ENCODE measurements at places on chromosomes 6 and 20. TPM values are rescaled to one million over a fixed set of nuclear protein-coding genes. Genes with fewer than 3 reads are reported as not detected.

DNA sequence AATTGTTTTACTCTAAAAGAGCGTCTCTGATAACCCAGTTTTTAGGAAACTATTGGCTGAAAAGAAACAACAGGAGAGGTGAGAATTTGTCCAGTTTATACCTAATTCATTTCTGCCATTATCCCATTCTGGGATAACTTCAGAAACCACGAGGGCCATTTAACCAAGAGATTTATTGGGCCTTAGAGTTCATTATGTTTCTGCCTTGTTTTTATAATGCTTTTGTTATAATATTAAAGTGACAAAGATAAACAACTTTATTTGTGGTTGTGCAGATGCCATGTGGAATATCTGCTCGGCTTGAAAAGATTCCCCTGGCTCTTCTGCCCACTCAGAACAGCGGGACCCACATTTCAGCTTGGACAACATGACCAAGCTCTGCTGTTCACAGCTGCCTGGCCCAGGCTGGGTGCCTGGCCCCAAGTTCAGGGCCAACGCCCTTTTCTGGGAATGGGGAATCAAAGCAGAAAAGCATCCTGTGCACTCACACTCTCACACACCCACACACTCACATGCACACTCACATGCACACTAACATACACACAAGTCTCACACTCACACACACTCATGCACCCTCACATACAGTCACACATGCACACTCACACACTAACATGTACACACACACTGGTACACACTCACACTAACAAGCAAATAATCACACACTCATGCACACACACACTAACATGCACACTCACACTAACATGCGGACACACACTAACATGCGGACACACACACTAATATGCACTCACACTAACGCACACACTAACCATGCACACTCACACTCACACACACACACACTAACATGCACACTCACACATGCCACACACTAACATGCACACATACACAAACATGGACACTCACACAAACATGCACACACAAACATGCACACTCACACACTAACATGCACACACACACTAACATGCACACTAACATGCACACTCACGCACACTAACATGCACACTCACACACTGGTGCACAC, 86.7 kb upstream of the NEDD9 start:
- no peak for DNase-seq

- DNase-seq = no peak
These were observed 1.2 kb downstream of the SLC35B2 start for GRCh38 chr6:44255871-44256774.

DNA sequence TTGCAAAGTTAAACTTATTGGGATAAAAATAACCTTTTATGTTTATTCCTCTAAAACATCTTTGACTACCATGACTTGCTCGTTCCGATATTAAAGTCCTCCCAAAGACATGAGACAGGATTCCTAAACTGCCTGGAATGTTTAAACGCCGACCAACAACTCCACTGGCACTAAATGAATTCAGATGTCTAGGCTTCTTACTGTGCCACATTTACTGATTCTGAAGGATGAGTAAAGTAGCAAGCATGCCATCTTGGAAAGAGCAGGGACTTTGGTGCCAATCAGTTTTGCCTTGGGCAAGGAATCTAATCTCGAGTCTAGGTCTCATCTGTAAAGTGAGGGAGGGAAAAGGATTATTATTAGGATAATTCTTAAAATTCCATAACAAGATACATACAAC, 25.3 kb downstream of the MBOAT1 start:
- no peak for DNase-seq

Gene RBM24
- polyA plus RNA-seq = 1.3 TPM

Gene SLC32A1
- polyA plus RNA-seq = 2.4 TPM

Measured in left renal pelvis (tissue), 4 donors.